Spinal cord (tissue), 10 donors: ENCODE measurements at places on chromosomes 11 and 22. TPM values are rescaled to one million over a fixed set of nuclear protein-coding genes. Genes with fewer than 3 reads are reported as not detected.
A peak's percentile ranks its signal among the peaks of the same experiment; 100 is the strongest.

- no peak for DNase-seq
- no peaks in the 10 kb centered on the region for H3K4me1 ChIP-seq
- no peak overlapping the region for H3K4me3 ChIP-seq
These were observed 50.9 kb upstream of the HEPHL1 start for GRCh38 chr11:93969925-93970922.

DNA sequence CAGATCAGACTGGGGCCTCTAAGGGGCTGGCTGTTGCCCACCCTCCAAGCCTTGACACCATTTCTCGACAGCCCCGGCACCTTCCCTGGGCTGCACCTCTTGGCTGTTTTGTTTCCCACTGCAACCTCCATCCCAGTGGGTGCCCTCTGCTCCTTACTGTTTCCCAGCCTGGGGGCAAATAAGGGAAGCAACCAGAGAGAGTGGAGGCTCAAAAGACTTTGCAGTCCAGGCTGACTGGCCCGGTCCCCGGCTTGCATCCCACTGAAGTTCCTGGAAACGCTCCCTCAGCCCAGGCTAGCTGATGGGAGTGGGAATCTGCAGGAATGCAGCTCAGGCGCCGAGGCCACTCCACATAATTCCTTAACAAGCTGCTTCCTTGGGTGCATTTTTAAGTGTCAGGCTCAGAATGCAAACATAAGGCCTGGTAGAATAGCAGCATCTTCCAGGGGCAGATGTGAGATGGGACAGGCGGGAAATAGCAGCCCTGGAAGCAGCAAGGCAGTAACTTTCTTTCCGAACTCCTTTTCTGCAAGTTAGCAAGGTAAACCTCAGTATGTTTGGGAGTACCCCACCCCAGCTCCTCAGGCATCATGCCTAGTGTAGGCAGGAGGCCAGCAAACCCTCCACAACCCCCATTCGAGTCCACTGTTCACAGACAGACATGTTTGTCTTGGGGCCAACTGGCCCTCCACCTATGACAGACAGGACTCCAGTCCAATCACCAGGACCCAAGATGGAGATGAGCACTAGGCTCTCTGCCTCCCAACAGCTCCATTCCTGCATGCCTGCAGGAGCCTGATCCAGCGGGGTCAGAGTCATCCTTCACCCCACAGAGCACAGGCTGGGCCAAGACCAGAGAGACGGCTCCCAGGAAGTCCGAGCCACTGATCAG, 39.3 kb downstream of the RPL27A start:
- DNase-seq, result no peak
- peaks cover 70% of the 10 kb centered on the region for H3K4me1 ChIP-seq
- no peak overlapping the region for H3K4me3 ChIP-seq
- H3K27ac ChIP-seq, result peak overlapping the region; percentile 80

DNA sequence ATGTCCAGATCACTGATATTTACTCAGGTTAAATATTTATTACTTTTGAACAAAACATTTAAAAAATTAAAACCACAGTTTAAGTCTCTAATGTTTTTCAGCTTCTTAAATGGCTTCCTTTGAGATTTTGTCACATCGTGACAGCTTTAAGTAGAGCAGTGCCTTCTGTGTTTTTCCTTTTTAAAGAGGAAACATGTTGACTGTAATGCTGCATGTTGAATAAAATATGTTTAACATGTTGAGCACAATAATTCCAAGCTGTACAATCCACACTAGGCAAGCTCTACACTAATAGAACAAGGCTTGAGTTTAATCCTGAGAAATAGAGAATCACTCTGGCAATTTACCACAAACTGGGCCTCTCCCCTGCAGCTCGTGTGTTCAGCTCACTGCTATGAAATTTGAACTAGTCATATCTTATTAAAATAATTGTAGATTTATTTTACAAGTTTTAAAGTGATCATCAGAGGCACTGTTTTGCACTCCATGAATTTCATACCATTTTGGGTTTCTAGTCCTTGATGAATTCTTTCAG, 368.3 kb downstream of the SOX6 start:
- no peak overlapping the region for H3K27ac ChIP-seq
- H3K4me1 ChIP-seq, result peaks cover 5% of the 10 kb centered on the region
- H3K27me3 ChIP-seq, result no peaks in the 10 kb centered on the region
- no peak for DNase-seq

DNA sequence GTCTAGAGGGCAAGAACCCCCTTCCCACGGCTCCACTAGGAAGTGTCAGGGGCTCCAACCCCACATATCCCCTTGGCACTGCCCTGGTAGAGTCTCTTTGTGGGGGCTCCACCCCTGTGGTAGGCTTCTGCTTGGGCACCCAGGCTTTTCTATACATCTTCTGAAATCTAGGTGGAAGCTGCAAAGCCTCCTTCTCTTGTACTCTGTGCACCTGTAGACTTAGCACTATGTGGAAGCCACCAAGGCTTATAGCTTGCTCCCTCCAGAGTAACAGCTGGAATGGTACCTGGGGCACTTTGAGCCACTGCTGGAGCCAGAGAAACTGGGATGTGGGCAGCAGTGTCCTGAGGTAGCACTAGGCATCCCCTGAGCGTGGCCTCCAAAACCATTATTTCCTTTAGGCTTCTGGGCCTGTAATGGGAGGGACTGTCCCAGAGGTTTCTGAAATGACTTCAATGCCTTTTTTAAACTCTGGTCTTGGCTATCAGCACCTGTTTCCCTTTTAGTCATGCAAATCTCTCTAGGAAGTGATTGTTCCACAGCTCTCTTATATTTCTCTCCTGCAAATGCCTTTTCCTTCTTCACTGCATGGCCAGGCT, 68.4 kb downstream of the TRAF6 start:
- peaks cover 4% of the 10 kb centered on the region for H3K36me3 ChIP-seq
- DNase-seq, result no peak
- H3K4me3 ChIP-seq, result no peak overlapping the region
- H3K27ac ChIP-seq, result no peak overlapping the region
- H3K27me3 ChIP-seq, result no peaks in the 10 kb centered on the region
- no peaks in the 10 kb centered on the region for H3K4me1 ChIP-seq

- peaks cover 63% of the 10 kb centered on the region for H3K36me3 ChIP-seq
- DNase-seq, result no peak
- no peak overlapping the region for H3K27ac ChIP-seq
- H3K4me1 ChIP-seq, result peaks cover 7% of the 10 kb centered on the region
- no peaks in the 10 kb centered on the region for H3K27me3 ChIP-seq
These were observed 120.2 kb downstream of the BCR start for GRCh38 chr22:23300476-23300875.

GRCh38 chr11:126345759-126346585, 9.5 kb upstream of the ST3GAL4 start:
- peaks cover 59% of the 10 kb centered on the region for H3K36me3 ChIP-seq
- peaks cover 26% of the 10 kb centered on the region for H3K4me1 ChIP-seq
- H3K4me3 ChIP-seq, result no peak overlapping the region
- H3K27me3 ChIP-seq, result no peaks in the 10 kb centered on the region

DNA sequence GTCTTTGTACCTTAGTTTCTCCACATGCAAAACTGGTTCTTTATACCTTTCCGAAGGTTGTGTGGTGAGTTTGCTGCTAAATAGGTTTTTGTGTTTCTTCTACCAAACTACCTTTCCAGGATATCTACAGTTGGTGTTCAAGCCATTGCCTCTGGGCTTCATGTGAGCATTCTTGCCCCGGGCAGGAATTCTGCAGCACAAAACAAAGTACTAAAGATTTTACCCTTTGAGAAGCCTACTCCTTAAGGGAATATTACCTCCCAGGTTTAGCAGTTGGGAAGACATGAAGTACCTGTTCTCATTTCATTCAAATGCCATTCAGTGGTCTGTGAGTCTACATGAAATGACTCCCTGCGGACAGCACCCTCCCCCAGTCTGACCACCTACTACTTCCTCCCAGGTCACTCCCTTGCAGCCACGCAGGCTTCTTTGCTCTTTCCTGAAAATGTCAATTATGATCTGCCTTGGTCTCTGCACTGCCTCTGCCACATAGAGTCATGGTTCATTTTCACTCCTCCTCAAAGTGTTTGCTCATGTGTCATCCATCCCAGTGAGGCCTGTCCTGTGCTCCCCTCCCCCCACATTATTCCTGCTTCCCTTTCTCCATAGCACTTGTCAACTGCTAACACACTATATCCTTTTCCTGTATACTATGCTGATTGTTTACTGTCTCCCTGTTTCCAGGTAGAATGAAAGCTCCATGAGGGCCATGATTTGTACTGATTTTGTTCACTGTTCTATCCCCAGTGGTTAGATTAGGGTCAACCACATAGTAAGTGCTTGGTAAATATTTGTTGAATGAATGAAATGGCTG, 36.9 kb downstream of the PACS1 start:
- DNase-seq, result no peak
- H3K4me1 ChIP-seq, result peaks cover 6% of the 10 kb centered on the region
- H3K27ac ChIP-seq, result no peak overlapping the region
- H3K36me3 ChIP-seq, result peaks cover 3% of the 10 kb centered on the region
- no peaks in the 10 kb centered on the region for H3K27me3 ChIP-seq

DNA sequence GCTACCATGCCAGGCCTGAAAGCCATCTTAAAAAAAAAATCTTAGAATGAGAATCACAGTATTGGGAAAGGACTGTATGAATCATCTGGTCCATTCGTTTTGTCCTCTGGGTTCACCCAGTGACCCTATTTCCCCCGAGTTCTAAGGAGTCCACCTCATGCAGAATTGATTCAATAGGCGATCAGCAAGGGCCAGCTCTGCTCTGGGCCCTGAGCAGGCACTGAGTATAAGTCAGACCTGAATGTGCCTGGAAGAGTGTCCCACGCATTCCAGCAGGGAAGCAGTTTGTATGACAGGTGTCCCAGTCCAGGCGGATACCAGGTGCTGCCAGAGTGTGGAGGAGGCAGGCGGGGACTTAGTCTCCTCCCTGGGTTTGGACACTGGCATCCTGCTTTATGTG, 883 bp upstream of the HMOX1 start:
- no peaks in the 10 kb centered on the region for H3K36me3 ChIP-seq
- peaks cover 6% of the 10 kb centered on the region for H3K27me3 ChIP-seq
- peaks cover 26% of the 10 kb centered on the region for H3K4me1 ChIP-seq
- no peak overlapping the region for H3K4me3 ChIP-seq
- H3K27ac ChIP-seq, result no peak overlapping the region

GRCh38 chr22:46149512-46150033, 753 bp upstream of the PPARA start:
- peak overlapping the region; percentile 54 for H3K4me3 ChIP-seq
- peaks cover 13% of the 10 kb centered on the region for H3K36me3 ChIP-seq
- no peak for DNase-seq
- H3K27ac ChIP-seq, result peak overlapping the region; percentile 88
- H3K27me3 ChIP-seq, result no peaks in the 10 kb centered on the region
- H3K4me1 ChIP-seq, result peaks cover 29% of the 10 kb centered on the region

GRCh38 chr11:77167111-77167626, 39.1 kb downstream of the MYO7A start:
- H3K27ac ChIP-seq, result no peak overlapping the region
- peaks cover 9% of the 10 kb centered on the region for H3K4me1 ChIP-seq
- no peaks in the 10 kb centered on the region for H3K36me3 ChIP-seq
- DNase-seq, result no peak

DNA sequence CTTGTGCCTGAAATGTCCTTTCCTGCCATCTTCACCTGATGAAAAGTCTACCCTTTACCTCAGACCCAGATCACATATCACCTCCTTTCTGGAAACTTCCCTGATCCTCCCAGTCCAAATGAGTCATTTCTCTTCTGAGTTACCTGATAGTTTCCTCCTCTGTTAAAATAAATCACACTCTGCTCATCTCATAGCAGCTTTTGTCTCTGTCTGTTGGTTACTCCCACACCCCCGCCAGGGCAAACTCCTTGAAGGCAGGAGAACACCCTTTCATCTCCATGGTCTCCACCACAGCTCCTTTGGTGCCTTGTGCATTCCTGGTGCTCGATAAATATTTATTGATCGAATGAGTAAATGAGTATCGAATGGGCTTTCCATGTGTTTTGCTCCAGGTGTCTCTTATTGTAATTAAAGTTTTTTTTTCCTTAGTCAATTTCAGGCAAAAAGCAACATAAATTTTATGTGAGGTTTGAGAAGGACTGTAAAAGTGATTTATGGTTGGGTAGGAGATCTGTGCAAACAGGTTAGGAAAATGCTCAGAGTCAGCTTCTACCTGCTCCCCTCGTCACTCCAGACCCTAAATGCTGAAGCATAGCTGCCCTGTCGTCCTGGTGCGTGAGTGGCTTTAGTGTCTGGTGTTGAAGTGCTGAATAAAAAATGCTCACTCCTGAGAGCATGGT, 178.2 kb downstream of the GRIK4 start:
- H3K36me3 ChIP-seq, result no peaks in the 10 kb centered on the region
- no peak overlapping the region for H3K4me3 ChIP-seq
- no peak for DNase-seq
- no peak overlapping the region for H3K27ac ChIP-seq
- H3K4me1 ChIP-seq, result peaks cover 20% of the 10 kb centered on the region

- H3K4me1 ChIP-seq, result peaks cover 83% of the 10 kb centered on the region
- peak overlapping the region; percentile 77 for H3K27ac ChIP-seq
- H3K4me3 ChIP-seq, result no peak overlapping the region
- DNase-seq, result no peak
- no peaks in the 10 kb centered on the region for H3K27me3 ChIP-seq
These were observed 86.1 kb upstream of the BID start for GRCh38 chr22:17860220-17860965.

DNA sequence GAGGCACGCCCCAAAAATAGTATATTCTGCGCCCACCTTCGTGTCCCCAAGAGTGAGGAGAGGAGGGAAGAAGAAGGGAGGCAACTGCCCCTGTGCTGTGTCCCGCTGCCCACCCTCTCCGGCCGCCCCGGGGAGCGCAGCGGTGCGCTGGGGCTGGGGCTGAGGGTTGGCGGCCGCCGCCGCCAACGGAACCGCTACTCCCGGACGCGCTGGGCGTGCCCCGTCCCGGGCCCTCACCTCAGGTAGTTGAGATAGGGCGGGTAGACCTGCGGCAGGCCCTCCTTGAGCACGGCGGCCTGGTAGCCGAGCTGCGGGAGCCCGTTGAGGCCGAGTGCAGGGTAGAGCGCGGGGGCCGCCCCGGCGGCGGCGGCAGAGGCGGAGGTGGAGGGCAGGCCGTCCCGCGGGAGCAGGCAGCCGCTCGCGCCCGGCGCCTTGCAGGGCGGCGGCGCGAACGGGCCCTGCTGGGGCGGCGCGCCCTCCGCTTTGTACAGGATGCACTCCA, 2.4 kb downstream of the PGR start:
- peaks cover 27% of the 10 kb centered on the region for H3K4me1 ChIP-seq
- DNase-seq, result no peak
- H3K27ac ChIP-seq, result no peak overlapping the region
- no peaks in the 10 kb centered on the region for H3K36me3 ChIP-seq
- H3K4me3 ChIP-seq, result peak overlapping the region; percentile 37

The RNF26 gene
- total RNA-seq, result 6.6 TPM

The C22orf42 gene
- total RNA-seq, result 2.8 TPM

The CDHR5 gene
- total RNA-seq, result not detected

The EXPH5 gene
- 3.6 TPM for total RNA-seq

The SCUBE2 gene
- 21.4 TPM for total RNA-seq

The YIF1A gene
- 43.7 TPM for total RNA-seq

The DBX1 gene
- not detected for total RNA-seq

The SPDYC gene
- not detected for total RNA-seq

The FGF3 gene
- not detected for total RNA-seq

The PISD gene
- 28.1 TPM for total RNA-seq

The MAJIN gene
- not detected for total RNA-seq

The TMX2 gene
- total RNA-seq, result 123 TPM

The RFPL2 gene
- 1.8 TPM for total RNA-seq
